T-cell (primary cell): ENCODE measurements at places on chromosomes 1 and 21.

- no peak for DNase-seq
- H3K4me1 ChIP-seq: peaks cover 15% of the 10 kb centered on the region
- H3K27me3 ChIP-seq: no peaks in the 10 kb centered on the region
- peak overlapping the region; percentile 59 for H3K4me3 ChIP-seq
- peaks cover 9% of the 10 kb centered on the region for H3K36me3 ChIP-seq
- peak overlapping the region; percentile 78 for H3K27ac ChIP-seq
Observed at GRCh38 chr1:17437580-17438317, 1.7 kb downstream of the RCC2 start.

DNA sequence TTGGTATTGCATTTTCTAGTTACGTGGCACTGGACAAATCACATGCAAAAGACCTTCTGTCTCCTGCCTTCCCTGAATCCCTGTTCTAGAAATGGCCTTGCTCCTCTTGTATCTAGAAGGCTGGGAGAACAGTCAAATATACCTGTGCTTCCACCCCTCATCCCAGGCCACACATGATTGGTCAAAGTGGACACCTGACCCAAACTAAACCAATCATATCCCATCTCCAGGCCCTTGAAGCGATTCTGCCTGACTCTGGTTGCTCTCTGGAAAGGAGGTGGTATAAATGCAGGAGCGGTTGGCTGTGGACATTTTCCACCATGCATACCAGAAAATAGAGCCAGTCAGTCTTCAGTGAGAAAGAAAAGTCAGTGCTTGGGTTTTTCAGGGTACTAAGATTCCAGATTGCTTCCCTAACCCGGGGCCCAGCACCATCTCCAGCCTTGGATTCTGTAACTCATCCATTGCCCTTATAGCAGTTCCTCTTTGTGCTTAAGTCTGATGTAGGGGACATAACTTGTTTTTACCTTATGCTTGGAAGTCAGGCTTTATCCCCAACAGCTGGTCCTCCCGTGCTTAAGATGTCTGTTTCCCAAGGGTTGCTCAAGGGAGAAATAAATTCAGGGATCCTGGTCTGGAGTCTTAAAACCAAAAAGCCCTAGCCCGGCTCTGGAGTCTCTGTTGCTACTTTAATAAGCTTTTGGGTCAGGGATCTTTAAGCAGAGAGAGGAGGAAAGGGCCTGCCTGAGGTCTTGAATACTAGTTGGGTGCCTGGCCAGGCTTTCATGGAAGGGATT, 7.7 kb upstream of the PHC2 start:
- no peak for DNase-seq
- no peak overlapping the region for H3K27ac ChIP-seq
- no peaks in the 10 kb centered on the region for H3K27me3 ChIP-seq
- H3K4me3 ChIP-seq: no peak overlapping the region
- H3K36me3 ChIP-seq: no peaks in the 10 kb centered on the region

GRCh38 chr1:39048745-39049370, 22.7 kb downstream of the NDUFS5 start:
- no peak overlapping the region for H3K4me3 ChIP-seq
- DNase-seq: no peak
- H3K36me3 ChIP-seq: peaks cover 3% of the 10 kb centered on the region
- no peak overlapping the region for H3K27ac ChIP-seq

GRCh38 chr1:199725002-199725565, 302.4 kb upstream of the NR5A2 start:
- no peaks in the 10 kb centered on the region for H3K36me3 ChIP-seq
- DNase-seq: no peak
- no peaks in the 10 kb centered on the region for H3K4me1 ChIP-seq

DNA sequence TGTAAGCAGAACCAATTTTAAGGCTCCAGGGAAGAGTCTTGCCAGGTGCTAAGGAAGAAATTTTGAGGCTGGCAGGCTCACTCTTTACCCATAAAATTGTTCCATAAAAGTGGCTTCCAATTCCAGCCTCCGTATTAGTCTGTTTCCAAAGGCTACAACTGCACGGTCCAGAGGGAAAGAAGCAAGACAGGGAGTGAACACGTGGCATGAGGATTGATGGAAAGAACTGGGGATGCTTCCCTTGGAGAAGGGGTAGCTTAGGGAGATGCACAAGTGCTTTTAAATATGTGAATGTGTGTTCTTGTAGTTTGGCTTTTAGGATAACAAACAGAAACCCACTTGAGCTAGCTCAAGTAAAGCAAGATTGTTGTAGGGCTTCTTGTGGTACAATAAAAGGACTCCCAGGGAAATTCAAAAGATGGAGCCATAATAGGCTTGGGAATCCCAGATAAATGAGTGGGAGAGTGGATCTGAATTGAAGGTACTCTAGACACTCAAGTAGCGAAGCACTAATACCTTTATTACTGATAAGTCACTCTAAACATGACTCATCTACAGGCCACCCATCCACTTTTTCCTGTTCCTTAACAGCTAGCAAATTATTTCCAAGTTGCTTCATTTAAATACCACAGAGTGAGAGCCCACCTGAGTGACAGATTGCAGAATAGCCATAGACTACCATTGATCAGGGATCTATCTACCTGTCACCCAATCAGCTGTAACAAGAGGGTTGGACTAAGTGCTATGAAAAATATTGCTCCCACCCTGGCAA, 34.8 kb upstream of the NPL start:
- H3K36me3 ChIP-seq: no peaks in the 10 kb centered on the region
- DNase-seq: no peak
- no peak overlapping the region for H3K27ac ChIP-seq
- H3K27me3 ChIP-seq: peaks cover 6% of the 10 kb centered on the region
- no peaks in the 10 kb centered on the region for H3K4me1 ChIP-seq

DNA sequence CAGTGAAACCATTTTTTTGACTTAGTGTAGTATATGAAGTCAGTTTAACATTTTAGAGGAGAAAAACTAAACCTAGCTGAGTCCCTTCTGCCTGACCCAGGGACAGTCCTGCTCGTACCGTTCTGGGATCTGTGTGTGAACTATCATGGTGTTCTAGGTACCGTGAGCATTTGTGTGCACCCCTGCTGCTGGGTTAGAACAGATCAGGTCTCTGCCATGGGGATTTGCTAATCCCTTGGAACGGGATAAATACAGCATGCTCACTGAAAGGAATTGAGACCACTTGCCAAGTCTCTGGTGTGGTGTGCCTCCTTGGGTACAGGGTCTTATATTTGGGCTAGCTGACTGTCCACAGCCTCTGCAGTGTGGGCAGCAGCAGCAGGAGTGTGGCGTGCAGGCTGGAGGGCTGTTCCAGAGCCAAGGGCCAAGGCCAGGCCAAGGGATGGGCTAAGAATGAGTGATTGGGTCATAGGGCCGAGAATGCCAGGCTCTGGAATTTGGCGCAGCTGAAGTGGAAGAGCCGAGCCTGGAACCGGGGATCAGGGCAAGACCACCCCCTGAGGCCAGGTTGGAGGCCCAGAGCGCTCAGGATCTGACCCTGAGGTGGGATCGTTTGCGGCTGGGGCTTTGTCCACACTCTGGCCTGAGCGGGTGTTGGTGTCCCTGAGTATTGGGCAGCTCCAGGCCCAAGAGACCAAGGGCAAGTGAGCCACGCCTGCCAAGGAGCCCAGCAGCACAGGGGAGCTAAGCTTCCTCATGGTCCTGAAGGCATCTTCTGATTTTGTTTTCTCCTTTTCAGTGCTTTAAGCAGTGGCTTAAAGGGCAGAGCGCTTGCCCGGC, 66.3 kb downstream of the VPS26C start:
- DNase-seq: no peak
- H3K4me3 ChIP-seq: no peak overlapping the region
- no peaks in the 10 kb centered on the region for H3K4me1 ChIP-seq
- H3K27me3 ChIP-seq: no peaks in the 10 kb centered on the region

DNA sequence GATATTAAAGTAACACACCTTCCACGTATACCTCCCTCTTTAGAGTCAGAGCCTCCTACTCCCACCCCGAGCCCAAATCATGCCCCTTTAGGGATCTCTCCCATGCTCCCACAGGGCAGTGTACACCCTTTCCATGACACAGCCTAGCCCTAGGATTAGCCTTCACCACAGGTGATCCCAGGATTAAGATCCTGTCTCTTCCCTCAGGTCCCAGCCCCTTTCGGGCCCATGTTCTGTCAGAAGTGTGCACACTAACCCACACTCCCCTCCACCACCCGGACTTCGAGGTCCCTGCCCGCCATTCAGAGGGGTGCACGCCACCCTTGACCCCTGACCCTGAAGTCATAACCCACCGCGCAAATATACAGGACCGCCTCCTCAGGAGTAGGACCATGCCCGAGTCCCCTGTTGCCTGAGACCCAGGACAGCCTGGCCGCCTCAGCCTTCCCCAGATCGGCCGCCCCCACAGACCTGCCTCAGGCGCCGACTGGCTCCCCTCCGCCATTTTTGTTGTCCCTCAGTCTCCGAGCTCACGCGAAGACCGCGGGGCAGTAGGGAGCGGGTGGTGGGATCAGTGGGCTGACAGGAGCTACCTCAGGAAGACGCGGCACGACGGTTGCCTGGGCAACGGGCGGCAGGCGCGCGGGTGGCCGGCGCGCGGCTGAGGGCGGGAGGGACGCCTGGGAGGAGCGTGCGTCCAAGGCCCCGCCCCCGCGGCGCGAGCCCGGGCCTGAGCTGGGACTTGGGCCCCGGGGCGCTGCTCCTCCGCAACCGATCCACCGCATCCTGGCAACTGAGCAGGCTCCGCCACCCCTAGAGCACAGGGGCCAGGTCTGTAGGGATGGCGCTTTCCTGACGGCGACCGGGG, at the start of gene AGBL4:
Gene AGBL4, minus strand, starts transcription at position 663 of the 868 bp plus-strand sequence.
- DNase-seq: no peak
- H3K27me3 ChIP-seq: peaks cover 10% of the 10 kb centered on the region
- no peaks in the 10 kb centered on the region for H3K36me3 ChIP-seq
- no peaks in the 10 kb centered on the region for H3K4me1 ChIP-seq

- peaks cover 5% of the 10 kb centered on the region for H3K36me3 ChIP-seq
- DNase-seq: no peak
- peak overlapping the region; percentile 56 for H3K27ac ChIP-seq
- no peak overlapping the region for H3K4me3 ChIP-seq
Observed at GRCh38 chr1:156004843-156005584, 15.7 kb downstream of the SSR2 start.

- H3K36me3 ChIP-seq: no peaks in the 10 kb centered on the region
- DNase-seq: no peak
- H3K4me3 ChIP-seq: no peak overlapping the region
- no peak overlapping the region for H3K27ac ChIP-seq
- H3K4me1 ChIP-seq: no peaks in the 10 kb centered on the region
- H3K27me3 ChIP-seq: no peaks in the 10 kb centered on the region
Observed at GRCh38 chr1:186499571-186499970, 38.7 kb upstream of the PDC start.

GRCh38 chr1:17672226-17672625, 82.9 kb upstream of the ACTL8 start:
- H3K36me3 ChIP-seq: no peaks in the 10 kb centered on the region
- no peak overlapping the region for H3K27ac ChIP-seq
- H3K27me3 ChIP-seq: peaks cover 10% of the 10 kb centered on the region
- no peaks in the 10 kb centered on the region for H3K4me1 ChIP-seq

GRCh38 chr1:67382292-67382691, 47.9 kb downstream of the SERBP1 start:
- H3K4me3 ChIP-seq: no peak overlapping the region
- no peak for DNase-seq
- no peaks in the 10 kb centered on the region for H3K4me1 ChIP-seq
- no peaks in the 10 kb centered on the region for H3K36me3 ChIP-seq
- H3K27ac ChIP-seq: no peak overlapping the region
- H3K27me3 ChIP-seq: no peaks in the 10 kb centered on the region

GRCh38 chr1:160618763-160619274, 28.0 kb downstream of the SLAMF1 start:
- H3K4me3 ChIP-seq: no peak overlapping the region
- DNase-seq: peak; percentile 72
- H3K27me3 ChIP-seq: no peaks in the 10 kb centered on the region
- peaks cover 29% of the 10 kb centered on the region for H3K4me1 ChIP-seq

GRCh38 chr1:20735581-20736111, 3.1 kb upstream of the SH2D5 start:
- no peak for DNase-seq
- H3K4me3 ChIP-seq: no peak overlapping the region
- H3K36me3 ChIP-seq: peaks cover 12% of the 10 kb centered on the region
- peaks cover 28% of the 10 kb centered on the region for H3K4me1 ChIP-seq
- no peak overlapping the region for H3K27ac ChIP-seq
- H3K27me3 ChIP-seq: peaks cover 5% of the 10 kb centered on the region

DNA sequence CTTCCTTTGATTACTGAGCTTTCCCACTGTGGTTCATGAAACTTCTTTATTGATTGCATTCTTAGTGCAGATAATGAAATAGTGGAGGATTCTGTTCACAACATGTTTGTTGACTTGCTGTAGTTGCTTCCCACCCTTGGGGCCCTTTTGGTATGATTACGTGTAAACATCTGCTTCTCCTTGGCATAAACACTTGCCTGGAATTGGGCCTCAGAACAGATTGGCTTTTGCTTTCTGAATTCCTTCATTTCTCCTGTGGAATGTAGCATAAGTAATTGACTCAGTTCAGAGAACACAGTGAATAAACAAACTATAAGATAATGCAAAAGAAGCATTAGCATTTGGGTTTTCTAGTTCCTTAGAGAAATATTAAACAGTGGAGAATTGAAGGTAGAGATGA, 59.5 kb upstream of the LAMC2 start:
- H3K36me3 ChIP-seq: no peaks in the 10 kb centered on the region
- no peak overlapping the region for H3K27ac ChIP-seq
- H3K4me1 ChIP-seq: no peaks in the 10 kb centered on the region
- no peak for DNase-seq
- H3K27me3 ChIP-seq: no peaks in the 10 kb centered on the region
- H3K4me3 ChIP-seq: no peak overlapping the region
